Bronchial epithelial cell (primary cell): ENCODE measurements at places on chromosomes 11 and 22. TPM values are rescaled to one million over a fixed set of nuclear protein-coding genes. Genes with fewer than 3 reads are reported as not detected.

FAT3 gene
- under 0.01 TPM in 2 replicates for total RNA-seq

SPDYC gene
- not detected in 2 replicates for total RNA-seq

PHETA2 gene
- 2.4 and 3.4 TPM in 2 replicates for total RNA-seq

SYCE3 gene
- total RNA-seq = 0.51 and 0.79 TPM in 2 replicates

GCAT gene
- total RNA-seq = 12.8 and 27.6 TPM in 2 replicates

POU2AF3 gene
- not detected in 2 replicates for total RNA-seq

SAA4 gene
- total RNA-seq = not detected in 2 replicates

LMO2 gene
- total RNA-seq = 0.77 and 1.1 TPM in 2 replicates

SCGB1C1 gene
- total RNA-seq = not detected in 2 replicates

JHY gene
- total RNA-seq = 1.1 and 2.9 TPM in 2 replicates

MIOX gene
- total RNA-seq = not detected in 2 replicates

MMP3 gene
- total RNA-seq = 0.13 and 0.26 TPM in 2 replicates

MS4A12 gene
- not detected in 2 replicates for total RNA-seq

PDE3B gene
- 0.13 and 0.26 TPM in 2 replicates for total RNA-seq

PRR33 gene
- not detected in 2 replicates for total RNA-seq

OR52N4 gene
- not detected in 2 replicates for total RNA-seq

DLG2 gene
- 0.26 and 1.0 TPM in 2 replicates for total RNA-seq

CCDC73 gene
- total RNA-seq = 0.13 TPM in 1 of 2 replicates, not detected in the other

TRIM6 gene
- 1.8 and 3.2 TPM in 2 replicates for total RNA-seq

ASRGL1 gene
- total RNA-seq = 0.13 and 0.53 TPM in 2 replicates

BSX gene
- total RNA-seq = not detected in 2 replicates

POTEH gene
- total RNA-seq = not detected in 2 replicates

HTR3B gene
- not detected in 2 replicates for total RNA-seq

MUC2 gene
- not detected in 2 replicates for total RNA-seq

AIFM3 gene
- 2.4 and 2.8 TPM in 2 replicates for total RNA-seq

DGAT2 gene
- total RNA-seq = 2.6 and 23.2 TPM in 2 replicates

LIF gene
- total RNA-seq = under 0.01 and 0.26 TPM in 2 replicates

OR5P2 gene
- total RNA-seq = not detected in 2 replicates

SLC43A3 gene
- total RNA-seq = 1.8 and 3.2 TPM in 2 replicates

SLC7A4 gene
- under 0.01 and 0.77 TPM in 2 replicates for total RNA-seq

SLC1A2 gene
- under 0.01 TPM in 2 replicates for total RNA-seq

MGAT3 gene
- total RNA-seq = 0.13 and 0.53 TPM in 2 replicates

TMEM132A gene
- 22.6 and 25.2 TPM in 2 replicates for total RNA-seq
